Fibroblast of the aortic adventitia (primary cell): ENCODE measurements at places on chromosomes 2 and 18.

DNA sequence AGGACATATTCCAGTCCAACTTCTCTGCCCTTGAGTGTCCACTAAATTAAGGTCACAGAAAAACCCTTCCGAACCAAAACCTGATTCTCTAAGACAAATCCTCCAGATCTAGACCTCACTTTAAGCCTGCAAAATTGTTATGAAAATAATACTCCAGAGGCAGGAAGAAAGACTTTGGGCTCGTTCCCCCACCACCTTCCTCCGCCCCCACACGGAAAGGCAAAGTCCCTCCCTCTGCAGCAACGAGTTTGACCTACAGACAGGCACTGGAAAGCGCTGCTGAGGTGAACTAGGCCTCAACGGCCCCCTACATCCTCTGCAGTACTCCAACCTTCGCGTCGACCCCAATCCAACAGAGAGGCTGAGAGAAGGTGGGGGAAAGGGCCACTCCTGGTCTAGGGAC lies 808 bp downstream of the ATP5MC3 start:
- DNase-seq, result peak; percentile 58

DNA sequence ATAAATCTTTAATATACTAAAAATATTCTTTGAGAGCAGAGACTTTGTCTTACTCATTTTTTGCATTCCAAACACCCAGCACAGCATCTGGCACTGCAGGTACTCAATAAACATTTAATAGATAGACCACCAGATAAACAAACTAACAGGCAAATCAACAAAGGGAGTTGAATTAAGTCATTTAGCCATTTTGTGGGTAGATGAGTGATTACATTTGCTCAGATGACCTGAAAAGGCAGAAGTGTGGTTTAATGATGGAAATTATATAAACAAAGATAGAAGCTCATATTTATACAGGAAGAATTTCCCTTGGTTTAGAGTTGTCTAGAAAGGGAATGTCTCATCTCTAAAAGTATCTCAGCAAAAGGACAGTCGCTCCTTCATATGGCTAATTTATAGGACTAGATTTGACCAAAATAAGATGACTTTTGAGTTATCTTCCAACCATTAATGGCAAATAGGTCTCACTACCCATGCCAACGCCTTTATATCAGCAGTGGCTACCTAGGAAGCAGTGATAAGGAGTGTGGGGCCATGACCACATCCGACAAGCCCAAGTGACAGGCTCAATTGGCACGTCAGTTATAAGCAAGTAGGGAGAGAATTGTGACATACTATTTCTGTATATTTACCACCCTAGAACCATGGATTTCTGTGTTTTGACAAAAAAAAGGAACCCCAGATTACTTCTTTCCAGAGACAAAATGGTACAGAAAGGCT lies 173.5 kb downstream of the ATAD2B start:
- no peak for DNase-seq

DNA sequence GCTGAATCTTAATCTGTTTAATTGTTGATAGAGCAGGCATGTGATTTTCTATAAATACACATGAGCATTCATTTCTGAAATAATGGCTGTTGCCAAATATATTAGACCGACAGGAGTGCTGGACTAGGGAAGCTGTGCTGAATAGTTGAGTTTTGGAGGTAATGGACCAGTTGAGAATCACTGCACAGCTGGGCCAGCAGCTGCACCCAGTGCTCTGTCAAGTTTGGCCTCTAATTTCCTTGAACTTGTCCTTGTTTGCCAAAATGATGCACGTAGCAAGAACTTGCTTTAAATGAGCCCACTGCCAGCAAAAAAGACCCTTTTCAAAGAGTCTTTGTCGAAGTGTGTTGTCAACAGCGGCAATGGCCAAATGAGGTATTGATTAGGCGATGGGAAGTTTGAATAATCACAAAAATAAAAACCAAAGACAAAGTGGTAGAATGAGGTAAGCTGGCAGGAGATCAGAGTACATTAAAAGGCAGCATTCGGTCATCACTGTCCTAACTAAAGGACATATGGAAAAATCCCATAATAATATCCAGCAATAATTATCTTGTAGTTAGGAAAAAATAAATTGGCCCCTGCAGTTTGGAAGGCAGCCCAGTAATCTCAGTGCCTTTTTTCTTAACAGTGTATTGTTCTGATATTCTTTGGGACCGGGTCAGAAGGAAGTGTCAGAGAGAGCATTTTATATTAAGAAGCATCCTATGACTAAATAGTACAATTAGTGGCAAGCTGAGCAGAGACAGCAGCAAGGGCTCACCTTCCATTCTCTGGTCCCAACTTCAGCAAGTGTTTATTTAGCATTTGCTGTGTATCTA lies 126.2 kb downstream of the RAPGEF4 start:
- DNase-seq, result no peak

GRCh38 chr18:57447154-57447621 lies 12.0 kb downstream of the ONECUT2 start:
- peak; percentile 22 for DNase-seq

DNA sequence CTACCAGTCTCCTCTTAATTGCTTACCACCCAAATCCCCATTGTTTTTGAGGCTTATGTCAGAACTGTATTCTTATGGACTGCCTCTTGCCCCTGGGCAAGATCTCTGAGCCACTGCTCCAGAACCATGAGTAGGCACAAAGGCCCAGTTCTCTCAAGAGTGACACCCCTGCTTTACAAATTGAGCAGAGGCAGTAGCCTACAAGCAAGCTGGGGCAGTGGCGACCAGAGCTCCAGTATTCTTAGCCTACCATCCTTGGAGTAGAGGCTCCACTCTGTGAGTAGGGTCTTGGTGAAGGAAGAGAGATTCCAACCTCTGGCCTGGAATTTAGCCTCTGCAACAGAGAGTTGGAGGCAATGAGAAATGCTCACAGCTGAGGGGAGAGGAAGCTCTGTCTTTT lies 36.5 kb downstream of the WDR75 start:
- no peak for DNase-seq

GRCh38 chr2:236762628-236763027 lies 193.0 kb downstream of the ACKR3 start:
- DNase-seq, result no peak

- DNase-seq, result no peak
These were observed 720 bp downstream of the LBX2 start for GRCh38 chr2:74498500-74499266.

GRCh38 chr2:219010162-219010756 lies 17.0 kb upstream of the CRYBA2 start:
- no peak for DNase-seq
